ENCODE measurements at places on chromosomes 6 and 20.
A peak's percentile ranks its signal among the peaks of the same experiment; 100 is the strongest.

- no peak for DNase-seq
These were observed 78.6 kb upstream of the INSM1 start for GRCh38 chr20:20289331-20289730.

- peak; percentile 49 for DNase-seq
These were observed 64.3 kb downstream of the ANKS1A start for GRCh38 chr6:34953061-34954025.

- DNase-seq: no peak
These were observed 77.4 kb downstream of the PAK5 start for GRCh38 chr20:9761476-9761875.

- peak; percentile 66 for DNase-seq
These were observed 51.4 kb upstream of the SAYSD1 start for GRCh38 chr6:39166189-39166911.

GRCh38 chr6:46677314-46677654 is 10.4 kb upstream of the TDRD6 start:
- DNase-seq: no peak

DNA sequence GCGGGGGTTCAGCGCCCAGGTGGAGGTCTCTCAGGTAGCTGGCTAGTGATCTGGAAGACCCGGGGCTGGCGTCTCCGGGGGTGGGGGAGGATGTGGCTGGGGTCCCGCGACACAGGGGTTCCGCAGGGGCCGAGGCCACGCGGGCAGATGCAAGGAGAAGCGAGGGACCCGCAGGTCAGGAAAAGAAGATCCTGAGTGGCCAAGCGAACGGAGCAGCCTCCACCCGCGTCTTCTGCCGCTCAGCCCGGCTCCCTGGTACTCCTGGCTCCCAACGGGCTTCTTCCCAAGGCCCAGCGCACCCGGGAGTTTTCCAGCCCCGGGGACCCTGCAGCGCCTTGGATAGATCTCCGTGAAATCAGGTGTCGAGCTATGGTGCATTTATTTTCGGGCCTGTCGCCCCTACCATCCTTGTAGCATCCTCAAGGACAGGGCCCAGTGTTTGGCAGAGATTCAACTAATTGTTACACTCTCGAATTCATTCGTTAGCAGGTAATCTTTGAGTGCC is 682 bp upstream of the CHD6 start:
- no peak for DNase-seq

- DNase-seq: no peak
These were observed 2.1 kb downstream of the CTSZ start for GRCh38 chr20:59004763-59005522.

- DNase-seq: no peak
These were observed 1.6 kb upstream of the OGFRL1 start for GRCh38 chr6:71287038-71287437.

DNA sequence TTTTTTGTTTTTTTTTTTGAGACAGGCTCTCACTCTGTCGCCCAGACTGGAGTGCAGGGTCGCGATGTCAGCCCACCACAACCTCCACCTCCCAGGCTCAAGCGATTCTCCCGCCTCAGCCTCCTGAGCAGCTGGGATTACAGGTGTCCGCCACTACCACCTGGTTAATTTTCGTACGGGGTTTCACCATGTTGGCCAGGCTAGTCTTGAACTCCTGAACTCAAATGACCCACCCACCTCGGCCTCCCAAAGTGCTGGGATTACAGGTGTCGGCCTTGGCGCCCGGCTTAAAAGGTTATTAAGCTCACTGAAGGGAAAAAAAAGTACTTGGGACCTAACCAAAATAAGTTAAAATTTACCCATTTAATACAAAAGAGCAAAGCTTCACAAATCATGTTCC is 1.9 kb downstream of the TCFL5 start:
- DNase-seq: no peak

- DNase-seq: no peak
These were observed 22.2 kb upstream of the TULP4 start for GRCh38 chr6:158290040-158290439.

GRCh38 chr20:54668271-54669039 is 193.1 kb downstream of the DOK5 start:
- peak; percentile 27 for DNase-seq

- no peak for DNase-seq
These were observed 5.2 kb downstream of the GTSF1L start for GRCh38 chr20:43721429-43722152.

GRCh38 chr20:59954718-59955117 is 3.5 kb upstream of the CDH26 start:
- no peak for DNase-seq

GRCh38 chr20:46552460-46553420 is 2.3 kb upstream of the OCSTAMP start:
- no peak for DNase-seq

DNA sequence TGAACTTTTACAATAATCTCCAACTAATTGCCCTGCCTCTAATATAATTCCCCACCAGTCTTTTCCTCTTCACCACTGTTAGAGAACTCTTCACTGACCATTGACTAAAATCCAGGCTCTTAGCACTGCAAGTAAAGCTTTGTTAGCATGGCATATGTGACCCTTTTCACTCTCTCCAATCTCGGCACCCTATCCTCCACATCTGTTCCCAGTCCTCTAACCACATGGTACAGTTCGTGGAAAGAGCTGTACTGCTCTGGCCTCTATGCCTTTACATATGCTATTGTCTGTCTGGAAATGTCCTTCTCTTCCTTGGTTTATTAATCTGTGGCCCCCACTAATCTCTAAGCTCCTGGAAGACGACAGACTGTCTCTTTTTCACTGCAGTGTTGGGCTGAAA is 63.0 kb upstream of the EIF2S2 start:
- DNase-seq: no peak

- peak; percentile 41 for DNase-seq
These were observed 164.9 kb upstream of the SASH1 start for GRCh38 chr6:148177589-148178233.

- DNase-seq: no peak
These were observed 39.5 kb upstream of the SDHAF4 start for GRCh38 chr6:70527071-70527737.

DNA sequence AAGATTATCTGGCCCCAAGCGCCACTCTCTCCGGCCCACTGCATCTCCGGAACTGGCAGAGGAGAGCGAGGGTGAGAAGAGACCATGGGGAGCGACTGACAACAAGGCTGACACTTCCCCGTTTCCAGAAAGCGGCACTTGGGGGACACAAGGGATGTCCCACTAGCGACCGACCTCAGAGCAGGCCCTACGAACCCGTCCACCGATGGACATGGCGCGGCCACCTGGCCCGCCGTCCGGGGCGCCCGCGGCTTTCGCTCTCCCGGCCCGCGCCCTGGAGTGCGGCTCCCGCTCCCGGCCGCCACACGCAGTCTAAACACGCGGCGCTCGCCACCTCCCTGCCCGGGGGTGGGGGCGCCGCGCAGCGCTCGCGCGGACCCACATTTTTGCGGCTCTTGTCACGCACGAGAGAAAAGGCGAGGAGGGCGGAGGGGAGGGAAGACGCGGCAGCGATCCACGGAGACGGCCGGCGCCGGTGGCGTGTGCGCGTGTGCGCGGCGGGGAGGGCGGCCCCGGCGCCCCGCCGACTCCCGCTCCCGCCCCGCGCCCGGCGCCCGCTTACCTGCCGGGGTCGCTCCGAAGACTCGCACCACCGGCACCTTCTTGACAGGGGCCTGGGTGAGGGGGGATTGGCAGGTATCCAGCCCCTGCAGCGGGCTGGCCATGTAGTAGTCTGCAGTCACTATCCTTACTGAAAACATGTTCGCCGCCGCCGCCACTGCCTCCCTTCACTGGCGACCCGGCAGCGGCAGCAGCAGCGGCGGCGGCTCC is 645 bp downstream of the REV3L start:
- DNase-seq: peak; percentile 33

All from LoVo (cell line).